ENCODE measurements at places on chromosomes 5 and 9.

- DNase-seq = no peak
Observed at GRCh38 chr5:74570250-74570649, 70.3 kb downstream of the ENC1 start.

DNA sequence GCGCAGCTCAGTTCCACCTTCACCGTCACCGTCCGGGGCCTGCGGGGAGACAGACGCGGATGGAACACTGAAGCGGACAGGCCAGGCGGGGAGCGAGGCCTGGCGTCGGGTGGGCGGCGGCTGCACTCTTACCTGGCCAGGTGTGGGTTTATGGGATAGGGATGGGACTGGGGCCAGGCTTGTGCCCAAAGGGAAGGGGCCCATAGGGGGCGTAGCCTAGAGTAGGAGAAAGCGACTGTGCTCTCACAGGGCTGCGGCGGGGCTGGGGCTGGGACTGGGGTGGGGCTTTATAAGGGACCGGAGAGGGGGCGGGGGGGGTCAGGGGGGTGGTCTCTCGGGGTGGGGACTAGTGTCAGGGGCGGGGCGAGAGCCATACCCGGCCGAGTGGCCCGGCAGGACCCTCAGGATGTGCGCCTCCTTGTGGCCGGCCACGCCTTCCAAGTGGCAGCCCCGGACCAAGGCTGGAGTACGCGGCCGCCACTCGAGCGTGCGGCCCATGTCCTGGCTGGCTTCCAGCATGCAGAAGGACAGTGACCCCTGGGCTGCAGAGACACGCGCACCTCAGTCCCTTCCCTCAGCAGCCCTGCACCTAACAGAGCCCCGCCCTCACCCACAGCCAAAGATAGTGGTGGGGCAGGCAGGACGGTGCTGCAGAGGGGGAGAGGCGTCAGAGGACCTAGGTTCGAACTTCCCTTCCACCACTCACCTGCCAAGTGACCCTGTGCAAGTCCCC lies 22.8 kb downstream of the FPGS start:
- no peak for DNase-seq

DNA sequence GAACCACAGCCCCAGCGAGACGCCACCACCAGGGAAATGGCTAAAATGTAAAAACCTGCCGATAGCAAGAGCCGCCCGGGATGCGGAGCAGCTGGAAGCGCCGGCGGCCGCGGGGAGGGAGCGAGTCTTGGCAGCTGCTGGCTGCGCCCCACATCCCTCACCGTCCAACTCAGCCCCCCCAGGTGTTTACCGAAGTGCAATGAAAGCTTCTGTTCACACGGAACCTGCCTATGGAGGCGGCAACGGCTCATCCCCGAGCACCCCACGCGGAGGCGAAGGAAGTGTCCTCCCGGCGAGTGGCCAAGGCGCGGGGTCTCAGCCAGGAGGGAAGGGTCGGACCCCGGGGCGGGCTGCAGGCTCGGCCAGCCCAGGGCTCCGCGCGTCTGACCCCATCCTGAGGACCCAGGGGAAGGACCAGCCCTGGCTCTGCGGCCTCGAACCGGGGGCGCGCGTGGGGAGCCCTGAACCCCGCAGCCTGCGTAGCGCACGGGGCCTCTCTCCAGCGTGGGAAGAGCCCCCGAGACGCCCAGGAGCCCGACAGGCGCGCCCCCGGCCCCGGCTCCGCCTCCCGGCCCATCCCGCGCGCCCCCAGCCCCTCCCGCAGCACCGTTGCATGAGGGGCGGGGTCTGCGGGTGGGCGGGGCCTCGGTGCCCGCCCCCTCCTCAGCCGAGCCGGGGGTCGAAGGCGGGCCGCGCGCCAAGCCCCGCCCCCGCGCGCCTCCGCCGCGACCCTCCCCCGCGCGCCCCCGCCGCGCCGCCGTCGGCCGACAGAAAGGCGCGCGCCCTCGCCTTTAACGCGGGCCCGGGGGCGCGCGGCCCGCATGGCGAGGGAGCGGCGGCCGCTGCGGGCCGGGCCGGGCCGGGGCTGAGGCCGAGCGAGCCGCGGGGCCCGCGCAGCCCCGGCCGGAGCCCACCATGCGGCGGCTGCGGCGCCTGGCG lies at the start of gene DIPK1B:
TSS of gene DIPK1B (plus strand) at position 822 of the 939 bp plus-strand sequence. CDS start at position 916, 94 bp downstream.
- DNase-seq = no peak

GRCh38 chr9:5493679-5494511 lies 16.4 kb upstream of the PDCD1LG2 start:
- no peak for DNase-seq

DNA sequence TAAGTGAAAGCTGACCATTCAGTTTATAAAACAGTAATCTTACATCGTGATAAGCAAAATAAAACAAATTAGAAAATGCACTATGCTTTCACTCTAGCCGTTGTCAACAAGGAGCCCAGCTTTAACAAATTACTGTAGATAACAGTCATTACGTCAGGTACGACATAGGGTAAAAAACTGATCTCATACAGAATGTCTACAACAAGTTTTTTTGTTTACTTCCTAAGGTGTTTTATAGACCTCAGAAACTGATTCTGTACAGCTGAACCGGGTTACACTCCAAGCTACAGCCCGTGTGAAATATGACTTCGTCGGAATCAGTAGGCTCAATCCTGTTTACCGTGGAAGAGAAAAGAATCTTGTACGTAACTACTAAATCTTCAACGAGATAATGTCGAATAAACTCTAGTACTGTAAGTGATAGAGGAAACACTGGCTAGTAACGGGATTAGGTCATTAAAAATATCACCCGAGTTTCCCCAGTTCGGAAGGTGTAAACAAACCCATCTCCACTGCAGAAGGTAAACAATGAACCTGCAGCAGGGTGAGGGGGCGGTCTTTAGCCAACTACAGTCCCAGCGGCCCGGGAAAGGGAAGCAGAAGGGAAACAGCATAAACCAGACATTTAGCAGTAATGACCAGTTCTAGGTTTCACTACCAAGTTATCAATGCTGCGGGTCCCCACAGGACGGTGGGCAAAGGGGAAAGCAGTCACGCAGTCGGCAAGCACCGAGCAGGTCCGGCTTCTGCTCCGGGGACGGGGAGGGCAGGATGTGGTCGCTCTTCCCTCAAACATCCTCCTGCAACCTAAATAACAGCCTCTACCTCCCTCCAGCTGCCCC lies 1.1 kb downstream of the RICTOR start:
- DNase-seq = peak; percentile 58

DNA sequence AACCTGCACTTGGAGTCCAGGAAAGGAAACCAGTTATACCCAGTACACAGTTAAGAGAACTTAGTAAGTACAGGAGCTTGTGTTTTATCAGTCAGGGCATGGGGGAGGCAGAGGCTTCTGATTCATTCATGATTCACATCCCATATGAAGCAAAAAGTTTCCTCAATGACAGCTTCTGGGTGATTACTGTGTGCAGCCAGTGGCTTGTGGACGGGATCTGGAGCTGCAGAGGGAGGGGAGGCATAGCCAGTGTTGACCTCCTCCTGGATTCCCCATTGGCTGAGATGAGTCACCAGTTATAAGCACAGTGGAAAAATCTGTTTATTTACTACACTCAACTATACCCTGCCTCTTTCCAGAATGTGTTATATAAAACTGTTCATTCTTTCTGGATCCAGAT lies 17.7 kb downstream of the IL31RA start:
- DNase-seq = no peak

DNA sequence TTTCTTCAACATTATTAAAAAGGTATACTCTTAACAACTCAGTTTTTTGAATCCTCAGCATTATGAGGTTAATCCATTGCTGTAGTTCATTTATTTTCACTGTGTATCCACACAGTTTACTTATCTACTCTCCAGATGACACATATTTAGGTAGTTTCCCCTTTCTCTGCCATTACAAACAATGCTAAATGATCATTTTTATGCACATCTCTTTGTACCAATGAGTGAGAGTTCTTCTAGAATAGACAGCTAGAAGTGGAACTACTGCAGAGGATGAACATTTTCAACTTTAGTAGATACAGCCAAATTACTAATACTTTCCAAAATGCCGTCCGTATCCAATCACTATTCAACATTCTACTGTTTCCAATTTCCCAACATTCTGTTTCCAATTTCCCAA lies 11.5 kb downstream of the AFF4 start:
- no peak for DNase-seq

GRCh38 chr9:19896161-19896560 lies 107.3 kb upstream of the SLC24A2 start:
- no peak for DNase-seq

DNA sequence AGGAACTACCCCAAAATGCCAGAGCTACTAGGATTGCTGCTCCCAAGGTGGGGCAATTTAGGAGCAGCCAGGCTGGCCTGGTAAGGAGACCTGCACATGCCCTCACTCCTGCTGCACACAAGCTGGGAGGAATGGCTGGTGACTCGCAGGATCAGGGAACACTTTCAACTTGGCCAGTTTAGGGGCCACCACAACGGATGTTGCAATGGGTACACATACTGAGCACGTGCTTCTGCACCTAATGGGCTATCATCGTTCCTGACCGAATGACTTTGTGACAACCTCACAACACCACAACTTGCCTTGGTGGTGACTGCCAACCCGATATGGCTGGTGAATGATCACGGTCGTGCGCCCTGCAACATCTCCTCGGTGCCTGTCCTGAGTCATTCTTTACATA lies 172.0 kb downstream of the ROR2 start:
- DNase-seq = no peak

DNA sequence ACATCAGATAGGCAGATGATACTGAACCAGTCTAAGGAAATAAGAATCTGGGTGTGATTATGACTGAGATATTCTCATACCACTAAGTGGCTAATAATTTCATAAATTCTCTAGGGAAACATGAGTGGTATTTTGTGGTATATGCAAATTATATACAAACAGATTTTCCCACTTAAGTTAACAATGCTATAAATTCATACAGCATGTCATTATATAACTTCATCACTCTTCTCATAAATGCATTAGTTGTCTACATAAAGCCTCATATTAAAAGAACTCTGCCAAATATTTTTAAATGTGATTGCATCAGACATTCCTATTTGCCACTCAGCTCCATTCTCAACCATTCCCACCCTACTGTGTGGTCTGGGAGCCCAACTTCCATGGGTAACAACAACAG lies 226.5 kb downstream of the TLE1 start:
- DNase-seq = no peak

DNA sequence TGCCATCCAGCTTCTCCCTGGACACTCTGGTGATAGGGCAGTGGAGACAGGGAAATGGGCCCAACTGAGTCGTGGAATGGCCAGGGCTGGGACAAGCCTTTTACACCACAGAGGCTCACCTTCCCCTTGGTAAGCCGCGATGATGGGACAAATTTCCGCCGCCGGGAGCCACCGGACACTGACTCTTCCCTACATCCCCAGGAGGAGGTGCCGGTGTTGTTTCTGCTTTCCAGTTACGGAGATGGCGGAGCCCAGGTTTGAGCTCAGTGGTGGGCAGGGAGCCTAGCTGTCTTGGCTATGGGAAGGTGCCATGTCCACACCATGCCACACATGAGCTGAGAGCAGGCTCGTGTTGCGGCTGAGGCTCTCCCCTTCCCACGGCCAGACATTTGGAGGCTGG lies 19.9 kb upstream of the WNK2 start:
- no peak for DNase-seq

GRCh38 chr9:99071313-99072039 lies 33.4 kb upstream of the TGFBR1 start:
- no peak for DNase-seq

- DNase-seq = peak; percentile 50
Observed at GRCh38 chr5:78360924-78361630, 660 bp downstream of the SCAMP1 start.

GRCh38 chr9:21964925-21965385 lies 29.2 kb downstream of the CDKN2A start:
- DNase-seq = peak; percentile 29

DNA sequence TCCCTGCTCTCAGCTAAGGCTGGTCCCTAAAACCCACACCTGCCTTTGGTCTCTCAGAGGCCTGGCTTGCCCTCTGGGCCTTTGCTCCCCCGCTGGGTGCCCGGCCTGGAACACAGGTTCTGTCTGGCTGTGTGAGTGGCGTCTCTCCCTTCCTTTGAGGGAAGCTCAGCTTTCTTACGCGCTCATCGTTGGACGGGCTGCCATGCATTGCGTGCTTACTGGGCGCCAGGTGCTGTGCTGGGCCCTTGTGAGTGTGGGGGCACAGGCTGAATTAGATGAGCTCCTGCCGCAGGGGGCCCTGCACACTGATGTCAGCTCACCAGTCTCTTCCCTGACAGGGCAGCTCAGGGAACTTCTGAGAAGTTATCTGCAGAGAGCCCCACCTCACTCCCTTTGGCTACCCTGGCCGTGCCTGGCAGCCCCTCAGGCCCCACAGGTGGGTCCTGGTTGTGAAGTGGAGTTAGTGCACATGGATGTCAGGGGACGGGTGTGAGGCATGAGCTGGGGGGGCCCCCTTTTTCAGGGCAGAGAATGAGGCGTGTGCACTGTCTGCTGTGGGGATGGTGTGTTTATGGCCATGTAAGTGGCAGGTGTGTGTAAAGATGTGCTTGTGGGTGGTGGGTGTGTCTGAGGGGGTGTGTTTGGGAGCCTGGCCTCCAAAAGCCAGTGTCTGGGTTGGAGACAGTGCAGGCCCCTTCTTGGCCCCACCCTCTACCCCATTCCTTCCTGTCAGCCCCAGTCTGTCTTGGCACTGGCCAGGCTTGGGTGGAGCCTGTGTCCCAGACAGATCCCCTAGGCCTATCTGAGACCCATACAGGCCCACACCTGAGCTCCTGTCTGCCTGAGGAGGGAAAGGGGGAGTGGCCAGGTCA lies 7.5 kb upstream of the RMND5B start:
- no peak for DNase-seq

GRCh38 chr9:114720086-114720676 lies 38.2 kb upstream of the TEX48 start:
- DNase-seq = no peak

GRCh38 chr9:72703574-72703973 lies 182.2 kb downstream of the TMC1 start:
- no peak for DNase-seq
